ENCODE measurements at places on chromosomes 4 and X.

DNA sequence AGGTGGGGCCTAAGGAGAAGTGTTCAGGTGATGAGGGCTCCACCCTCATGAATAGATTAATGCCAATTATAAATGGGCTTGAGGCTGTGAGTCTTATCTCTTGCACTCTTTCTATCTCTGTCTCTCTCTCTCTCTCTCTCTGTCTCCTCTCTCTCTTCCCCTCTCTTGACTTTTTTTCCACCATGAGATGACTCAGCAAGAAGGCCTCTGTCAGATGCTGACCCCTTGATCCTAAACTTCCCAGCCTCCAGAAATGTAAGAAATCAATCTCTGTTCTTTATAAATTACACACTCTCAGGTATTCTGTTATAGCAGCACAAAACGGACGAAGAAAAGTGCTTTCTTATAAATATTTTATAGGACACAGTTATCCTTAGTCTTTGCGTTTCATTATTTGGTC, 184.9 kb upstream of the PCDH7 start:
- no peak for DNase-seq

DNA sequence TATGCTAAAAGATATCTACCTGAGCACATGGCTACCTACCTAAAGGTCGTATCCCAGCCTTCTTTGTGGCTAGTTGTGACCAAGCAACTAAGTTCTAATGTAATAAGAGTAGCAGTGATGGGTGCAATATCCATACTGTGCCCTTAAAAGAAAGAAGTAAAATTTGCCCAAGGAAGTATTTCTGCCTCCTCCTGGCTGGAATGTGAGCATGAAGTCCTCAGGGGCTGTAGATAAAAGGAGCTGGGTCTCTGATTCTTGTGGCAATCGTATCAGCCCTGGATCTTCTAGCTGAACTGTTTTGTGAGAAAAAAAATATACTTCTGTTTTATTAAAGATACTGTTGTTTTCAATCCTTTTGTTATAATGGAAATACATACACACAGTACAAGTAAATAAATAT, 217.4 kb downstream of the GPAT3 start:
- DNase-seq: no peak

DNA sequence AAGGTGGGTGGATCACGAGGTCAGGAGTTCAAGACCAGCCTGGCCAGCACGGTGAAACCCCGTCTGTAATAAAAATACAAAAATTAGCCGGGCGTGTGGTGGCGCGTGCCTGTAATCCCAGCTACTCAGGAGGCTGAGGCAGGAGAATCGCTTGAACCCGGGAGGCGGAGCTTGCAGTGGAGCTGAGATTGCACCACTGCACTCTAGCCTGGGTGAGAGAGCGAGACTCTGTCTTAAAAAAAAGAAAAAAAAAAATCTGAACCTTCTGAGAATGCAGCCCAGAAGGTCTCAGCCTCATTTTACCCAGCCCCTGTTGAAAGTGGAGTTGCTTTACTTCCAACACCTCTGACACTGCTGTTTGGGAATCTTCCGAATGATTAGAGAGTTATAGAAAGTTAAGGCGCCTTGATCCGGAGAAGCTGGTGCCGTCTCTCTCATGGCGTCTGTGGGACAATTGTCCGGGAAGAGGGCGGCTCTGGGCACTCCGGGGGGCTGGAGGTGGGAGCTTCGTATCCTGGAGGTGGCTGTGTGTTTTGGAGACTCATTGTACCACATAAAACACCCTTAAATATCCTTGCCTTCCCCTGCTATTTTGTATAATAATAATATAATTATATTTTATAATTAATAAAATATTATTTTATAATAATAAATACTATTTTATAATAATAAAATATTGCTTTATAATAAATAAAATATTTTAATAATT, 92.7 kb upstream of the PPP2R3B start:
- no peak for DNase-seq

DNA sequence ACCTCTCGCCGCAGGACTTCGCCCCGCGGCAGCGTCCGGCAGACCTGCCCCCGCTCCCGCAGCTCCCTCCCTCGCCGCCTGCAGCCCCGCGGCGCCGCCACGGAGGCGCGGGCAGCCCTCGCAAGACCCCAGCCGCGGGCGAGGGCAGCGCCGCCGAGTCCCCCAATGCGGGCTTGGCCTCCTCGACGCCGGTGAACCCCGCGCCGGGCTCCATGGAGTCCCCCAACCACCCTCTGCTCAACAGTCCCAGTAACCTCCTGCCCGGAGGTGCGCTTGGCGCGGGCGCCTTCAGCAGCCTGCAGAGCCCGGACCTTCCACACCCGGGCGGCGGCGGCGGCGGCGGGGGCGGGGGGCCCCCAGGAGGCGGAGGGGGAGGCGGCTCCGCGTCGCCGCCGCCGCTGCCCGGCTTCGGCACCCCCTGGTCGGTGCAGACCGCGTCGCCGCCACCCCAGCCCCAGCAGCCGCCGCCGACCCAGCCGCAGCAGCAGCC, 1.2 kb downstream of the CPEB2 start:
- DNase-seq: no peak

GRCh38 chrX:34658326-34658725, 1.2 kb upstream of the TMEM47 start:
- no peak for DNase-seq

GRCh38 chr4:100289946-100290345, 99.7 kb upstream of the DDIT4L start:
- no peak for DNase-seq

- no peak for DNase-seq
Measured at GRCh38 chrX:132532097-132532496, 43.3 kb upstream of the MBNL3 start.

DNA sequence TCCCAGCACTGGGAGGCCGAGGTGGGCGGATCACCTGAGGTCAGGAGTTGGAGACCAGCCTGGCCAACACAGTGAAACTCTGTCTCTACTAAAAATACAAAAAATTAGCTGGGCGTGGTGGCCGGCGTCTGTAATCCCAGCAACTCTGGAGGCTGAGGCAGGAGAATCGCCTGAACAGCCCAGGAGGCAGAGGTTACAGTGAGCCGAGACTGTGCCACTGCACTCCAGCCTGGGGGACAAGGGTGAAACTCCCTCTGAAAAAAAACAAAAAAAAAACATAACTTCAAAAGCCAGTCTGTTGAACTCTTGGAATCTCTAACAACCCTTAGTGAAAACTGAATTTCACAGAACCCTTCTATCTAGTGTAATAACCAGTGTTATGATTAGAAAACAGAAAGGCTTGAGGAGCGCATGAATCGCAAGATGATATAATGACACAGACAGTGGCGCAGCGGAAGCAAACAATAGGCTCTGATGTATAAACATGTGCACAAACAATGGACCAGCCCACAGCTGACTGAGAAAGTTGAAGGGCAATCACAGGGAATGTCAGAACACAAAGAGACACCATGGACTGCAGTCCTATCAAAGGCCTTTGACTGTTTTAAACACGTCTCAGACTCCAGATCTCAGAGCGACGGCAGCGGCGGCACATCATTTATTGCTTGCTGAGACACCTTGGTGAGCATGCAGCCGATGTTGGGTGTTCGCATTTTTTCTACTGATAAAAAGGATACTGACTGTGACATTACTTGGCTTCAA, 81.6 kb downstream of the NSUN7 start:
- no peak for DNase-seq

DNA sequence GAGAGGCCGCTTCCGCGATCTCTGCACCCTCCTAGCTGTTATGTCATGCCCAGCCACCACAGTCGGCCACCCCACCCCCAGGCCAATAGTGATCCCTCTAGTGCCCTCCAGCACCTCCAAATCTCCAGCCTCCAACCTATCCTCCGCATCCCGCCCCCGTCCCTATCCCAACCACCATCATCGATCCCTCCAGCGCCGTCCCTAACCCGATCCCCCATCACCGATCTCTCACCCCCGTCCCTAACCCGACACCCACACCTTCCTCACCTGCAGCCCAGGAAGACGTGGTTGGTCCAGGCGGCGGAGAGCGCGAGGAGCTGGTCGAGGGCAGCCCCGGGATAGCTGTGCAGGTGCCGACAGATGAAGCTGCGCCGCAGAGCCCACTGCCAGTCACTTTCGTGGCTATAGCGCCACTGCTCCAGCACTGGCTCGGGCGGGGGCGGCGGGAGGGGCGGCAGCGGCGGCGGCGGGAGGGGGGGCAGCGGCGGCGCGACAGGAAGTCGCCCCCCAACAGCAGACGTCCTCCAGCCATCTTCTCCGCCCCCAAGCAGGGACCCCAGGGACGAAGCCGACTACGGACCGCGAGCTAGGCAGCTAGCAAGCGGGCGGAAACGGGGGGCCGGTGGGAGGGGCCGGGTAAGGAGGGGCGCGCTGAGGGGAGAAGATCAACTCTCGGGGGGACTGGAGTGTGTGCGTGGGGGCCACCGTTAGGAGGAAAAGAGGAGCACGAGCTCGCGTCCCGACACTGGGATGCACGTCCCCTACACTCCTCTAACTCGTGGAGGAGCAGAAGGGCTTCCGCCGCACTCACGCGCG, 552 bp downstream of the NKRF start:
- no peak for DNase-seq

- no peak for DNase-seq
Measured at GRCh38 chrX:145506214-145506613, 258.9 kb downstream of the SPANXN1 start.

- DNase-seq: no peak
Measured at GRCh38 chrX:67726018-67726417, 182.2 kb downstream of the AR start.

- DNase-seq: no peak
Measured at GRCh38 chr4:80619070-80619674, 283.6 kb downstream of the CFAP299 start.

- DNase-seq: peak; percentile 63
Measured at GRCh38 chr4:153204247-153204671, at the start of gene TRIM2. Gene TRIM2, plus strand, starts transcription at chr4:153204443. Its CDS starts 88 bp downstream, at chr4:153204531.

- DNase-seq: no peak
Measured at GRCh38 chrX:97846228-97846627, 962.5 kb downstream of the RPA4 start.

Data from DMS153 (cell line).